Fibroblast of upper back skin (primary cell): ENCODE measurements at places on chromosomes 1 and 21.

DNA sequence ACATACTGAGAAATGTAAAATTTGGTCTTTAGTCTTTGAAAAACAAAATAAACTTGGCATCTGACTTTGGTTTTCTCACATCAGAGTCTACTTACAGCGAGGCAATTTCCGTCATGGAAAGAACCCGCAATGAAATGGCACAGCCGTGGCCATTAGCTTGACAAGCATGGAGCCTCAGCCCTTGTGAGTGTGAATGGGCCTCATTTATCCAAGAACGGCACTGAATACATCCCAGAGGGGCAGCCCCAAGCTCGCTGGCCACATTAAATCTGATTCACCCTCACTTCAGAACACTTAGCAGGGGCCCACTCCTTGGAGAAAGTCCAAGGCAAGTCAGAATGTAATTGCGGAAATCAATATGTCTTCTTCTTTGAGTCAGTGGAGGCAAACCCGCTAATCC lies 64.8 kb downstream of the ERG start:
- DNase-seq, result no peak

- peak; percentile 94 for DNase-seq
Observed at GRCh38 chr1:181112071-181112929, 23.8 kb downstream of the IER5 start.

DNA sequence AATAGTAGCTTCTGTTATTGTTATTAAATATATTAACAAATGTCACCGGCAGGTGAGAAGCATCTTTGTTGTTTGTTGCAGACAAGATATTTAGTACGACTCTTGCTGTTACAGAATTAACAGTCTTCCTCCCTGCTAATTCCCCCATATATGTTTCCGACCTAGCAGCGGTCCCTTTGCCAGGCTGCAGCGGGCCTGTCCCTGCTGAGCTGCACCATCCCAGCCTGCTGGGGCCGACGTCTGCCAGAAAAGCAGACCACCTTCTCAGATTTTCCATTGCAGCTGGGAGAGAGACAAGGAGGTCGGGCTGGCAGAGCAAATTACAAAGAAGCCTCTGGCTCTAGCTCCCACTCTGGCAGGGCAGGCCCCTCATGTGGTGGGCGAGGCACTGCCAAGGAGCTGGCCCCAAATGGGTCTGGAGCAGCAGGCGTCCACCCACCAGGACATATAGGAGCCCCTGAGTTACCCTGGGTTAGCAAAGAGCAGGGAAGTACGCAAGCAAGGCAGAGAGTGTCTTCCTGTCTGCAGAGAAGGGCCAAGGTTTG lies 142.7 kb downstream of the FOXD2 start:
- DNase-seq, result no peak

DNA sequence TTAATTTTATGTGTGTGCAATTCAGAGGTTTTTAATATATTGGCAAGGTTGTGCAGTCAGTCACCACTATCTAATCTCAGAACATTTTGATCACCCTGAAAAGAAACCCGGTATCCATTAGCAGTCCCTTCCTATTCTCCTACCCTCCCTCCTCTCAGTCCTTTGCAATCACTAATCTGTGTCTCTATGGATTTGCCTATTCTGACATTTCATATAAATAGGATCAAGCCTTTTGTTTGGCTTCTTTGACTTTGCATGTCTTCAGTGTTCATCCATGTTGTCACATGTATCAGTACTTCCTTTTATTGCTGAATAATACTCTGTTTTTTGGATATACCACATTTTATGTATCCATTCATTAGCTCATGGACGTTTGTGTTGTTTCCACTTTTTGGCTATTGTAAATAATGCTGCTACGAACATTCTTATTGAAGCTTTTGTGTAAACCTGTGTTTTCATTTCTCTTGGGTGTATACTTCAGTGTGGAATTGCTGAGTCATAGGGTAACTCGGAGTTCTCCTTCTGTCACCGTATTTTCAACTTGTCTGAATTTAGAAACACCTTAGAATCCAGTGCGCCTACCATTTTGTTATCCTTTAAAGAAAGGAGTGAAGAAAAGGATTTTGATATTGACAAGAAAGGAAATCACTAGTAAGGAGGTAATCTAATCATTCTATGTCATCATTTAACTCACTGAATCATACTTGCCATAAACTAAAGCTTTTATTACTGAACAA lies 3.4 kb downstream of the CEP85 start:
- DNase-seq, result no peak

DNA sequence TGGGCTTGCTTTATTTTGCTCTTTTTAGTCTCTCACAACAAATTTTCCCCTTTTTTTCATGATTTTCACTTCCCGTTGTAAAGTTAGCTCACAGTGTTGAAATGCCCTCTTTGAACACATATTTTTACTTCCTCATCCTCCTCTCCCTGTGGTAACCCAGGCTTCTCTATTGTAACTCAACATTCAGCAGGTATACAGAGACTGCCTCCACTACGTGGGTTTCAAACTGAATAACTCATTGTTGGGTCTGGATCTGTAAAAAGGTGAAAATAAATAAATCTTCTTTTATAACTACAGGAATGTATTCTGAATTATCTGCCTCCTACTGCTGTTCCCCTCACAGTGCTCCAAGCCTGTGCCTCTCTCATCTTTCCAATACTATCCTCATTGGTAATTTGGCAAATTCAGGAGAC lies 166.4 kb downstream of the RUNX1 start:
- DNase-seq, result no peak

GRCh38 chr1:22921452-22922126 lies 51.1 kb downstream of the LACTBL1 start:
- DNase-seq, result no peak

DNA sequence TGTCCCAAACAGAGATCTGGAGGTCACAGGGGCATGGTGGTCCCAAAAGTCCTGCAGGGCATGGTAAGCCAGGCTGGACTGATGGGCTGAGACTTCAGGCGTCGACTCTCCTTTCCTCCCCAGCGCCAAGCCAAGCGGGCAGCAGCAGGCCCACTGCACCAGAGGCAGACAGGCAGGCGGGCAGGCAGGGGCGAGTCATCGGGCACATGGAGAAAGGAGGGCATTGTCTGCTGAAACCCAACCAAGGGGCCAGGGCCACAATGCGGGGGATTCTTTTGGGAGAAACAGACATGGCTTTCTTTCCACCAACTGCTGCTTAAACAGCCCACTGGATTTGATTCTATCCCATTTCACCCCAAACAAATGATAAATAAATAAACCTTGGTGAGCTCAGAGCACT lies 46.2 kb downstream of the TRABD2B start:
- no peak for DNase-seq

- no peak for DNase-seq
Observed at GRCh38 chr1:18049228-18049627, 58.4 kb upstream of the IGSF21 start.

GRCh38 chr1:194394676-194395075 lies 1208.3 kb upstream of the B3GALT2 start:
- DNase-seq, result no peak

DNA sequence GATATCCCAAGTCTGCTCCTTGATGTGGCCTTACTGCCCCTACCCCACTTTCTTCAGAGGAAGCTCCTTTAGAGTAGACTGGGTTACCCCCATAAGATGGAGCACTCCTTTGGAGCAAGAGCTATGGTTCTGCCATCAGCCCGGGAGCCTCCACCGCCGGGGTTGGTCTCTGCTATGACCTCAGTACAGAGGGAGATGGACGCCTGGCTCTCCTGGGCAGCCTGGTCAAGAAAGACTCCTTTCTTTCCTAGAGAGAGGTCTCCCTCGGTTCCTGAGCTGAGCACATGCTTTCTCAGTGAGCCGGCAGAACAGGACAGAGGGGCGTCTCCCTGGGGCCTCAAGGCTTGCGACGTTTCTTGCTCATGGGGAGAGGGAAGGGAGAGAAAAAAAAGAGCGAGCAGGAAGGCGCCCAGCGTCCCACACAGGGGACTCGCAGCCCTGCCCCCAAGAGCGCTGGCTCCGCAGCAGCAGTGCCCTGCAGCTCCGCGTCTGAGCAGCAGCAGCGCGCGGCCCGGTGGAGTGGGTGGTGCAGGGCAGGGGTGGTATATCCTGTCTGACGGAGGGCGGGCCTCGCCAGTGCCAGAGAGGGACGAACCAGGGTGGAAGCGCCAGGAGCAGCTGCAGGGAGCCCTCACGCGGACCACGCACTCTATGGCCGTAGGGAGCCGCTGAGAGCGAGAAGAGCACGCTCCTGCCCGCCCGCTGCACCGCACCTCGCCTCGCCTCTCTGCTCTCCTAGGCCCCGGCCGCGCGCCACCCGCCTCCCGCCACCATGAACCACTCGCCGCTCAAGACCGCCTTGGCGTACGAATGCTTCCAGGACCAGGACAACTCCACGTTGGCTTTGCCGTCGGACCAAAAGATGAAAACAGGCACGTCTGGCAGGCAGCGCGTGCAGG lies at the start of gene PKP1:
Gene PKP1 (plus strand): TSS at position 576 of the 899 bp plus-strand sequence. CDS start 197 bp downstream, at position 773.
- DNase-seq, result no peak

- peak; percentile 28 for DNase-seq
Observed at GRCh38 chr21:26408511-26408910, 164.6 kb downstream of the CYYR1 start.

- DNase-seq, result peak; percentile 81
Observed at GRCh38 chr1:169427081-169427641, at the start of gene CCDC181. Gene CCDC181, minus strand, starts transcription at chr1:169427474. Its CDS starts 2,547 bp downstream, at chr1:169424927.

DNA sequence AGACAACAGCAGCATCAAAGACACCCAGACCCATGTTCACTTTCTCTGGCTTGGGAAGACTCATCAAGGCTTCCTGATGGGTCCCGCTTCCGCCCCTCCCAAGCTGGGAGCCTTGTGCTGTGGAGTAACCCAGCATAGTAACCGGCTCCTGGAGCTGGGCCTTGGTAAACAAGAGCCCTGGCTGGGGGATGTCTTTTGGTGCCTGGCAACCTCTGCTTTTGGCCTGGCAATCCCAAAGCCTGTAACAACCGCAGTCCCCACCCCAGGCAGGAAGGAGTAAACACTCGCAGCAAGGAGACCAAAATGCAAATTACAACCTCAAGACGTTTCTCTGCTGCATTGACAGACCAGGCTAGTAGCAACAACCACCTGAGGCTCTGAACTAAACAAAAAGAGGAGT lies 16.9 kb upstream of the THRAP3 start:
- no peak for DNase-seq

DNA sequence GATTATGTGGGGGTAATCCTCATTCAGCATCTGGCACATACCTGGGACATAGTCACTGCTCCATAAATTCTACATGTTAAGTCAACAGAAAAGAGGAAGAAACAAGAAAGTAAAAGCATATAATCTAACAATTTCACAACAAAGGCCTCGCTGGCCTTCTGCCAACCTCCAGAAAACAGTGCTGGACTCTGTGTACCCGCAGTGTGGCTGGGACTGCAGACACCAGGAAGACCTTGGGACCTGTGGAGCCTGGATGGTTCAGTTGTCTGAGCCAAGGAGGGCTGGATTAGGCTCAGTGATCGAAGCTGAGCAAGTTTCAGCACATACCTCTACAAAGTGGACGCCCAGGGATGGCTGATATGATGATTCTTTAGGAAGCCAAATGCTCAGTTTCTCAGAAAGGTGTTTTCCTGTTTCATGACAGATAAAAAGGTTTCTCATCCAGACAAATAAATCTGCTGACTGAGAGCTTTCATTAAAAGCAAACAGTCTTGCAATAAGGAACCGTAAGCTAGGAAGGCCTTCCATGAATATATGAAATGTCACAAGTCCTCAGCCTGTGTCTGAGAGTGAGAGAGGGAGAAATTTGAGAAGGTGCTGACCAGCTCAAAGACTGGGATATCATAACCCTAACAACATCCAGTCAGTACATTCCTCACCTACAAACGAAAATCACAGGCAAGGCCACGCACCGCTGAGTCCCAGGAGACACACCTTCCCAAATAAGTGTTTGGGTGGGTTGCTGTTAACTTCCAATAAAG lies 48.4 kb downstream of the CAPZB start:
- DNase-seq, result no peak

- peak; percentile 81 for DNase-seq
Observed at GRCh38 chr1:15046487-15047165, 106.9 kb upstream of the TMEM51 start.

DNA sequence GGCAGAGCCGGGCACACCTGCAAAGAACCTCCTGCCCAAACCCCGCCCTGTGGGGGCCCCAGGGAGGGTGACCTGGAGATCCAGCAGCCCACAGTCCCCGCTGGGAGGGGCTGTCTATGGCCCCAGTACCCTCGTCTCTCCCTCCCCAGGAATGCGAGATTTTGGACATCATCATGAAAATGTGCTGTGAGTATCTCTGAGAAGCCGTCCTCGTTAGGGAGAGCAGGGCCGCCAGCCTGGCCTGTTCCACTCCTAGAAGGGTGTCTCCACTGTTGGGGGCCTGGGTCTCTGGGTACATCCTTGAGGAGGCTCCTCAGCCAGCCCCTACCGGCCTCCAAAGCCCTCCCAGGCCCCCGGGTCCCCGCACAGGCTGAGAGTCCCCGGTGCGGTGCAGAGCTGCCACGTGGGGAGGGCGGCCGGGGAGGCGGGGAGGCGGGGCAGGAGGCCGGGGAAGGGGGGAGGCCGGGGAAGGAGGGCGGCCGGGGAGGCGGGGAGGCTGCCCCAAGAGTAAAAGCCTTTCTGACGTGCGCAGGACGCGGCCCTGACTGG lies 18.7 kb downstream of the COL6A1 start:
- DNase-seq, result no peak

- peak; percentile 77 for DNase-seq
Observed at GRCh38 chr1:181134543-181135436, 46.3 kb downstream of the IER5 start.

- DNase-seq, result peak; percentile 61
Observed at GRCh38 chr21:37071561-37072273, 1.2 kb downstream of the PIGP start.

DNA sequence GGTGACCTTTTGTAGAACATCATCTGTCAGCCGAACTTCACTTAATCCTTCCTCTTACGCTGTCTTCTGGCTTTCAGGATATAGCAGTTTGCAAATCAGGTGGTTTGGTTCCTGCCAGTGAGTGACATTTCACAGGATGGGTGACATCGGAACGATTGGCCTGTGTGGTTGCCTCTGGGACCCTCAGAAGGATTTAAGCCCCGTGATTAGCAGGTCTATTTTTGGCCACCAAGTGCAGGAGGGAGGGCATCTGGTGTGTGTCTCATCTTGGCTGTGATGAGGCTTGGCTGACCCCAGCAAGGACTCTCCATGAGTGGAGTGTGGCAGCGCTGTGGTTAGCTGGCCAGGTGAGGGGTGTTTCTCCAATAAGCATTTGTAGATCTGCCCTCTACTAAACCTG lies 407.6 kb upstream of the VAMP3 start:
- no peak for DNase-seq

GRCh38 chr1:197003132-197003531 lies 25.8 kb downstream of the CFHR5 start:
- DNase-seq, result no peak

- DNase-seq, result no peak
Observed at GRCh38 chr1:231554969-231555368, 26.5 kb downstream of the TSNAX start.

GRCh38 chr1:77697441-77697840 lies 15.0 kb upstream of the ZZZ3 start:
- peak; percentile 66 for DNase-seq

DNA sequence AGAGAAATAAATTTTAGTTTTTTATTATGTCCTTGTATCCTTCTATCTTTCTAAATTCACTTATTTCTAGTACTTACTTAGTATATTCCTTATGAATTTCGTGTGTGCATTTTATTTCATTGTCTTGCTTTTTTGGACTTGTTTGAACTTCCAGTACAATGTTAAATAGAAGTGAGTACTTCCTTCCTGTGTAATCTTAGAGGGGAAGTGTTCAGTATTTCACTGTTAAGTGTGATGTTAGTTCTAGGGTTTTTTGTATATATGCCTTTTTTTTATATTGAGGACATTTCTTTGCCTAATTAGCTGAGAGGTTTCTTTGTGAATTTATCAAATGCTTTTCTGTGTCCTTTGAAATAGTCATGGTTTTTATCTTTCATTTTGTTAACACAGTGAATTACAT lies 10.7 kb downstream of the LYPLAL1 start:
- no peak for DNase-seq

GRCh38 chr1:5953386-5953785 lies 38.8 kb downstream of the NPHP4 start:
- DNase-seq, result no peak
